ENCODE measurements at places on chromosomes 3 and 15.

- DNase-seq, result no peak
These were observed 97.8 kb downstream of the OXNAD1 start for GRCh38 chr3:16362770-16363169.

DNA sequence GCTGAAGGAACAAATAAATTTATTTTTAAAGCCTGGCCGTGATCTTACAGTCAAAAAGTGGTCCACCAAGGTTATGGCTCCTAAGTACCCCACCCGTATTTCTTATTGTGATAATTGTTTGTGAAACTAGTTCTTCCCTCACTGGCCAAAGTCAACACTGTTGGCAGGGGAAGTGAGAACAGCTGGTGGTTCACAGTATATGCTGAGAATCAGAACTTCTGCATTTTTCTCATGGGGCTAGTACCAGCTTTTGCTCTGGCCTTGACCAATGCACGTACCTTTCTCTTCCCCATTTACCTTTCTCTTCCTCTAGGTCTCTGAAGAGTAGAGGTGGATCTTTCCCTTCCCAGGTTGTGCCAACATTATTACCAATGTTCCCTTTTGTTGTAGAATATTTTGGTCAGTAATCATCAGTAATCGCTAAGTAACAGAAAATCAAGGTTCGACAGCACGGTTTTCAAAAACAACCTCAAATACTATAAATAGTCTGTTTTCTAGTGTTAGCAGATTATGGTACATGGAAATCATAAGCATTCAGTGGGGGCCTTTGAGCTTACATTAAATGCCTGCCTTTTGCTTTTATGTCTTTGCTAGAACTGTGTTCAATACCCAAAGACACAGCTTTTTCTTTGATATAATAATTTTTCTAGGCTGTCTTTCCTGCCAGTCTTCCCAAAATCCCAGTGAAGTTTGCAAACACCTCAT is 268.0 kb downstream of the LPP start:
- no peak for DNase-seq

GRCh38 chr15:91484141-91484540 is 369.4 kb upstream of the SLCO3A1 start:
- DNase-seq, result no peak

- no peak for DNase-seq
These were observed 22.6 kb downstream of the GUCA1C start for GRCh38 chr3:108931035-108931434.

- no peak for DNase-seq
These were observed 24.3 kb upstream of the GCNT3 start for GRCh38 chr15:59587085-59587826.

- no peak for DNase-seq
These were observed 53.7 kb downstream of the CCDC54 start for GRCh38 chr3:107430996-107431245.

GRCh38 chr3:54988838-54989630 is 61.2 kb upstream of the LRTM1 start:
- DNase-seq, result no peak

GRCh38 chr3:79011821-79012529 is 755.8 kb downstream of the ROBO1 start:
- no peak for DNase-seq

GRCh38 chr3:133477487-133477886 is 77.6 kb downstream of the BFSP2 start:
- no peak for DNase-seq

GRCh38 chr3:85475346-85475745 is 516.6 kb downstream of the CADM2 start:
- no peak for DNase-seq

DNA sequence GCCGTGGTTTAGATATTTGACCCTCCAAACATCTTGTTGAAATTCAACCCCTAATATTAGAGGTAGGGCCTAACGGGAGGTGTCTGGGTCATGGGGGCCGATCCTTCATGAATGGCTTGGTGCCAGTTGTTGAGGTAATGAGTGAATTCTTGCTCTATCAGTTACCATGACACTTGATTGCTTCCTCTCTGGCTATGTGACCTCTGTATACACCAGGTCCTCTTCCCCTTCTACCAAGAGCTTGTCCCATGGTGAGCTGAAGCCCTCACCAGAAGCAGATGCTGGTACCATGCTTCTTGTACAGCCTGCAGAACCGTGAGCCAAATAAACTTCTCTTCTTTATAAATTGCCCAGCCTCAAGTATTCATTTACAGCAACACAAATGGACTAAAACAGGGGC is 41.8 kb upstream of the TIPARP start:
- no peak for DNase-seq

DNA sequence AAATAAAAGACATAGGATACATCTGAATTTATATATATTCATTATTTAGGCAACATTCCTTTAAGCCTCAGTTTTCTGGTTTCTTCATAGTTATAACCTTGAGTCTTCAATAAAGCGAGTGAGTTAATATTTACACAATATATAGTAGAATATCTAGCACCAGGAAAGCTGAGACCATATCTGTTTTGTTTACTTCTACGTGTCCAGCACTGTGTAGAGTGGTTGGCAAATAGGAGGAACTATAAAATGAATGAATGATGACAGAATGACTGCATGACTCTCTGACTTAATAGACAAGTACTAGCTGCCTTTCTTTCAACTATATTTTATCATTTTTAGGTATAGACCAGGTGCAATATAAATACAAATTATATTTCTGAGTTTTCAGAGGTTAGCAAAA is 197.8 kb upstream of the RBMS3 start:
- DNase-seq, result no peak

DNA sequence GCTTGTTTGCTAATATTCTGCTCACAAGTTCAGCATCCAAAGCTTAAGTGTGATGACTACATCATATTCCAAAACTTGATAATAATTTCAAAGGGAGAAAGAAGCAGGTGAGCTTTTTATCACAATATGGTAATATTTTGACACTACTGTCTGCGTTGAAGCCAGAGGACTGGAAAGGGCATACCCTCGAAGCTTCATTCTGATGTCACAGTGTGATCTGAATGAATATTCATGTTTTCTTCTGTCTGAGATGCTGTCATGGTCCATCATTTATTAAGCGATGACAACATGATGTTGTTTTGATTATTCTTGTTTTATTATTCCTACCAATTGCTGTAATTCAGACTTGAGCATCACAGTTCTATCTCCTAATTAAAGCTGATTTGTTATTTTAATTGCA is 625.4 kb downstream of the ZPLD1 start:
- no peak for DNase-seq

DNA sequence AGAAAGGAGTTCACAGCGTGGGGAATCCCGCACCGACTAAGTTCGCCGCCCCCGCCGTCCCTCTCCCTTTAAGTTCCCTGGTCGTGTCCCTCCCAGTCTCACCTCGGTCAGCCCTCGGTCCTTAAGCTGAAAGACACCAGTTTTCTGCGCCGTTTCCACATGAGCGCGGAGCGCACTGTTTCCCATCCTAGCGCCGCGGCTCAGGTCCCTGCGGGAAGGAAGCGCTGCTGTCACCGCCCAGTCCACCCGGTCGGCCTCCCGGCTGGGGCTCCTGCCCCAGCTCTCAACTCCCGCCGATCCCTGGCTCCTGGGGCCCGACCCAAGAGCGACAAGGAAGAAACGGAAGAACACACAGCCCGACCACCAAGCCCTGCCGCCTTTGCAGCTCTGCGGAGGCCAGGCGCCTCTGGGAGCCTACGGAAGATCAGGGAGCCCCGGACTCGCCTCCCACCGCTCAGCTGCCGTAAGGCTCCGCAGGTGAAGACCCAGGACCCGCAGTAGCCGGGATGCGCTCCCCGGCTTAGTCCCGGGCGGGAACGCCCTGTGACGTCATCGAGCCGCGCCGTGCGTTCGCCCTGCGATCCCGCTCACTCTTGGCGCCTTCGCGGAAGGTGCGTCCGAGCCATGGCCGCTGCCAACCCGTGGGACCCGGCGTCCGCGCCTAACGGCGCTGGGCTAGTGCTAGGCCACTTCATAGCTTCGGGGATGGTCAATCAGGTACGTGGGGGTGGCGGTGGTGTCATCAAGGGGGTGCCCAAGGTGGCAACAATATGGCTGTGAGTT is at the start of the genes HAUS2 and LRRC57:
HAUS2 (plus strand) TSS at position 590 of the 783 bp plus-strand sequence; CDS start at position 625, 35 bp downstream.
LRRC57 (minus strand) TSS at position 545 of the 783 bp plus-strand sequence; CDS start at position 186, 359 bp downstream.
- DNase-seq, result peak; percentile 80

DNA sequence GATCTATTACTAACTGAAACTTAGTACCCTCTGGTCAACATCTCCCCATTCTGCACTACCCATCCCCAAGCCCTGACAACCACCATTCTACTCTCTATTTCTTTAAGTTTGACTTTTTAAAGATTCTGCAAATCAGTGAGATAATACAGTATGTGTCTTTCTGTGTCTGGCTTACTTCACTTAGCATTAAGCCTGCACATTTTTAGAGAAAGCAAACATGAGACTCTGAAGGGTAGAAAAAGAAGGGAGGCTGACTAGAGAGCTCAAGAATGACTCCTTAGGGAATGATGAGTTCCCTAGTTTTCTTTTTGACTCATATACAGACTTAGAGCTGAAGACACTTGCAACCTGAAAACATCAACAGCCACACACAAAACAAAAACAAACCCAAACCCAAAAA is 311.3 kb downstream of the SQOR start:
- no peak for DNase-seq

DNA sequence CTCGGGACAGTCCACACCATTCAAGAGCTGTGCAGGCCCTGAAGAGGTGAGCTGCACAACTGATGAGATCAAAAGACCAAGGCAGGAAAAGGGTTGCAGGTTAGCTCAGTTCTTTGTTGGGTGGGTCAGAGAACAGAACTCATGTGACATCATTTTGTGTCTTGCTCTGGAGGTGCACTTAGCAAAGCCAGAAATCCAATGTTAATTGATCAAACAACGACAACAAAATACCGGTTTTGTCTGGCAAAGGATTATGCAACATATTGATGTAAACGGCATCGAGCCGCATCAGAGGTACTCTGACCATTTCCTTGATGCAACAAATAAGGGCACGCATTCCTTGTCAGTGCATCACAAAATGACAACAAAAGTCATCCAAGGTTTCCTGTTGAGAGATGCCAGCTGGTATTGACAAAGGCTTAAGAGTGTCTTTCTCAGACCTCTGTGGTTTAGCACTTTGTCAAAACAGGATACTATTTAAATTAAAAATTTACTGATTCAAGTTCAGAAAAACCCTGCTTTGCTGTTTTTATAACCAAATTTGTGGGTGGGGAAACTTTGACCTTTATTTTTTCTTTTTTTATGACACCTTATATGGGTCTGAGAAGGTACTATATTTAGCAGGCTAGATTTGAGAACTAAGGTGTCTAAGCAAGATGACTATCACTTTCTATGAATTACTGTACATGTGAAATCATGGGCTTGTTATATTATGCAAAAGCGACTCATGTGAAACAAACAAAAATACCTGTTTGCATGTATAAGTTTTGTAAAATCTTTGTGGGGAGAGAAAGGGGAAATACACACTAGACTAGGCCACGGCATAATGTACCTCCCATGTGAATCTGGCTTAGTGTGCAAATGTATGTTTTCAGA is 496.1 kb downstream of the FOXP1 start:
- DNase-seq, result no peak

GRCh38 chr15:38885471-38885952 is 320.9 kb upstream of the RASGRP1 start:
- DNase-seq, result no peak

DNA sequence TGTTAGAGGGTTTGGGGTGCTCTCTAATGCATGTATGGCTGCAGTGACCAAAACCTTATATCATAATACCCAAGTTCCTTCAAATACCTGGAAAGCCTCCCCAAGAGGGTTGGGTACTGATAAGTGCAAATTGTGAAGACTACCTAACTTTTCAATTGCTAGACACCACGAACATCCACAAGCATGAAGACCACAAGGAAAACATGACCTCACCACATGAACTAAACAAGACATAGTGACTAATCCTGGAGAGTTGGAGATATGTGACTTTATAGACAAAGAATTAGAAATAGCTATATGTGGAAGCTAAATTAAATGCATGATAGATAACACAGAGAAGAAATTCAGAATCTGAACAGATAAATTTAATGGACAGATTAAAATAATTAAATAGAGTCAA is 23.9 kb upstream of the AADACL2 start:
- DNase-seq, result no peak

DNA sequence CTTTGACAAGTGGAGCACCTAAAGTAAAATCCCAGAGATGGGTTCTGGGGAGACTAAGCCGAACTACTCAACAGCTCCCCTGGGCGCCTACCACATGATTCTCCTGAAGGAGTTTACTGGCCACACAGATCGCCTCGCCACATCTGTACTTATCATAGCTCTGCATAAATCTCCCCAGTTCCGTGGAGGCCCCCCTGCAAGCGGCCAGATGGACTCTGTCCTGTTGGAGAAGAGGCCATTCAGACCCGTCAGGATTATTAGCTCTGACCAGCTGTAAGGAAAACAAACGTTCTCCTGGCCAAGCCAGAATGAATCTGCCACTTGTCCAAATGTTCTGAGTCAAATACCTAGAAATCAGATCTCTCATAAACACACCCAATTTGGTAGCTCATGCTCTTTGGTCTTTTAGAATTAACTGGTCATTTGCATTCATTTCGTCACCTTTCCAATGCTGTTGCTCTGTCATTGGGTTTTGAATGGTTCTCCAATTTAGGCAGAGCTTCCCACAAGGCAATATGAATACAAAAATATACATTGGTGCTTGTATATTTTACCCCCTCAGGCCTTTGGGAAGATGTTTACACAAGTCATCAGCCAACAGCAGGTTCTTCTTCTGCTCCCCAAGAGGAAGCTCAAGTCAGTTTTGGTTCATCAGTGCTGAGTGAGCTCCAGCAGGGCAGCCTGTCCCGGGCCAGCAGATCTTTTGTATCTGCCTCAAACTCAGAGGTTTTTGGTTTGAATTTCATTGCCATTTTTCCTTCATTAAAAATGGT is 124.5 kb downstream of the THSD4 start:
- DNase-seq, result no peak

- no peak for DNase-seq
These were observed 131.6 kb upstream of the SGO1 start for GRCh38 chr3:20317616-20318015.

DNA sequence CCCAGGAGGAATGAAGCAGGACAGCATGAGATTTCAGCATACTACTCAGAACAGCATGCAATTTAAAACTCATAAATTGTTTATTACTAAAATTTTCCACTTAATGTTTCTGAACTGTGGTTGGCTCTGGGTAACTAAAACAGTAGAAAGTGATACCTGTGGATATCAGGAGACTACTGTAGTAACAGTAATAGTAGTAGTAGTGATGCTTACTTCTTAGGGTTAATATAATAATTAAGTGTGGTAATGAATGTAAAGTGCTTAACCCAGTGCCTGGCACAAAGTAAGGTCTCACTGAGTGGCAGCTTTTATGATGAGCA is 117.3 kb downstream of the NR1I2 start:
- no peak for DNase-seq

DNA sequence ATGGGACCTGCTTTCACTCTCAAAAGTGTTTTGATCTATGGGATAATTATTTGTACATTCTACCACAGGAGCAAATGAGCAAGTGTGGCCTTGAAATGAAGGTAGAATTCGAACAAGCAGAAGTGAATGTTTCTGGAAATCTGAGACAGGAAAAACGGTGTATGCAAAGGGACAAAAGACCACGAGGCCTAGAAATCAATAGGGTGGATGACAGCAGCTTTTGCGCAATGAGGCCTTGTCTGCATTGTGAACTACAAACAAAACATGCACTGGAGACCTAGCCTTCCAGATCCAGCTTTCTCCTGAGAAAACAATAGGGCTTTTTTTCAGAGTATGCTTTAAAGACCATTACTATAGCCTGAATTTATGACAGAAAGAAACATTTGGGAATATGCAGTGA is 1137.0 kb downstream of the ROBO2 start:
- no peak for DNase-seq

- DNase-seq, result no peak
These were observed 46.2 kb downstream of the NR1D2 start for GRCh38 chr3:23991306-23991682.

GRCh38 chr3:28978092-28978491 is 302.8 kb upstream of the RBMS3 start:
- no peak for DNase-seq

- DNase-seq, result no peak
These were observed 249.4 kb downstream of the CHL1 start for GRCh38 chr3:445960-446359.

Measured in activated T-helper 1 cell treated with Interleukin-2 at 50 U/mL for 16 hours (primary cell).